Hematopoietic multipotent progenitor cell (in vitro differentiated cells): ENCODE measurements at places on chromosomes 7 and 10. TPM values are rescaled to one million over a fixed set of nuclear protein-coding genes. Genes with fewer than 3 reads are reported as not detected.

DNA sequence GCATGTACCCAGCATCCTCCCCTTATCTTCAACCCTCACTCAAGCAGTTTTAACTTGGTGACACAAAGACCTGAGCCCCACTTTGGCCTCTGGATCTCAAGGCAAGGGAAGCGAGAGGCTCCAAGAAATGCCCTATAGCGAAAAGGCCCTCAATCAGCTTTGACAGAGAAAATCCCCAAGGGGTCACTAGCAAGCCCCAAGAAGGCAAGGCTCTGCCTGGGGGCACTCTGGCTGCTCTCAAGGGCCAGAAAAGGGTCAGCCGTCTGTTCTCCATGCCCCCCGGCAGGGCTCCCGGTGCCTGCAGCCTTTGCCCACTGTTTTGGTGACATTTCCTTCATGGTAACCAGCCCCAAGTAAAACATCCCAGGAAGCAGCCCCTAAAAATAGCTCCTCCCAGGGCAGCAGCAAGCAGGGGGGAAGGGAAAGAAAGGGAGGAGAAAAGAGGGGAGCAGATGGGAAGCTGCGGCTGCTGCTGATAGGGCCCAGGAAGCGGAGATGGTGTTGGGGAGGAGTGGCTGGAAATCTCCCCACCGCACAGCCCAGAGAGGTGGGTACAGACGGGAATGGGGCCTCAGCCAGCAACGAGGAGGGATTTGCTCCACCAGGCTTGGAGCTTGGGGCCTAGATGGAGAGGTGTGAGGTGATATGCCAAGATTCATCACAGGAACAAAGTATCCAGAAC, 7.1 kb downstream of the CAMK2G start:
- no peak for DNase-seq

- DNase-seq, result peak; percentile 11
Observed at GRCh38 chr7:44639671-44640321, 33.4 kb downstream of the OGDH start.

Gene GIMAP8
- total RNA-seq, result 4.8 TPM

DNA sequence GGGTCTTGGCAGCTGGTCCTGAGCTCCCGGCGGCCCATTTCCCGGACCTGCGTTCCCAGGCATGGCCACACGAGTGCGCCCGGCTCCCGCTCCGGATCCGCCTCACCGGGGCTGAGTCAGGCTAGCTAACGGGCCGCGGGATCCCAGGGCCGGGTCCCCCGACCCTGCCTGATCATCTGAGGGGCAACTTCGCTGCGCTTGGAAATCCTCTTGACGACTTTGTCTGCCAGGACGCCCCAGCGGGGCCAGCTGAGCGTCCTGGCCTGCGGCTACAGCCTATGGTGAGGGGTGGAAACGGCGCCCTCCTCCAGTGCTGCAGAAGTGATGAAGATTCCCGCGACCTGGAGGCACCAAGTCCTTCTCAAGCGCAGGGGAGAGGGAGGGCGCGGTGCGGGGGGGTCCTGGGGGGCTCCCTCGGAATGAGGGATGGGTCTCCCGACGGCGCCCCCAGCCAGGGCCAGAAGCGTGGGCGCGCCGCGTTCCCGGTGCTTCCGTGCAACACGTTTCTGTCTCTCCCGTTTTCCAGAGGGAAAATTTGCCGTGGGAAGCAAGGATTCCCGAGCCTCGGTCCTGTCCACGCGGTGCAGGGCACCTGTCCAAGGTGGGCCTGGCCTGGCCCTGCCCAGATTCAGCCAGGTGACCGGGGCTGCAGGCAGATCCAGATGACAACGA, 212.4 kb downstream of the CCSER2 start:
- peak; percentile 45 for DNase-seq

Gene SLC16A12
- not detected for total RNA-seq
